ENCODE measurements at places on chromosomes 1 and 21.

DNA sequence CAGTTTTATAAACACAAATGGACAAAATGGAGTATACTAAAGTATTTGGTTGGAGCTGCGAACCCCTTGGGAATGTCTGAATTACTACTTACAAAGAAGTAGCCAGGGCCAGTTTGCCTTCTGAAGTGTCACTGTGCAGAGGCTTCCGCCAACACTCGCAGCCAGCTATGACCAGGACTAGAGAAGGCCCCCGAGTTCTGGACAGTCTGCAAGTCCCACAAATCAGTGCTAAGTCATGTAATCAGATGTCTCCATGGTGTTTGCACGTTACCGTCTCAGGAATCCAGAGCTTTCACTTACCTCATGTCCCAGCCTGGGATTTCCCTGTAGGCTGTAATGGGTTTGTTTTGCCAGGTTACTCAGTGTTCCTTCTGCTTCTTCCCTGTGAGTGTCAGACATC, 106.6 kb upstream of the SPAG17 start:
- no peak for DNase-seq

GRCh38 chr1:20634594-20635084, 1.4 kb downstream of the PINK1 start:
- DNase-seq: no peak

- DNase-seq: no peak
Measured at GRCh38 chr1:22850681-22851080, 122.0 kb downstream of the LACTBL1 start.

GRCh38 chr1:180563026-180563827, 4.5 kb downstream of the OVAAL start:
- DNase-seq: no peak

DNA sequence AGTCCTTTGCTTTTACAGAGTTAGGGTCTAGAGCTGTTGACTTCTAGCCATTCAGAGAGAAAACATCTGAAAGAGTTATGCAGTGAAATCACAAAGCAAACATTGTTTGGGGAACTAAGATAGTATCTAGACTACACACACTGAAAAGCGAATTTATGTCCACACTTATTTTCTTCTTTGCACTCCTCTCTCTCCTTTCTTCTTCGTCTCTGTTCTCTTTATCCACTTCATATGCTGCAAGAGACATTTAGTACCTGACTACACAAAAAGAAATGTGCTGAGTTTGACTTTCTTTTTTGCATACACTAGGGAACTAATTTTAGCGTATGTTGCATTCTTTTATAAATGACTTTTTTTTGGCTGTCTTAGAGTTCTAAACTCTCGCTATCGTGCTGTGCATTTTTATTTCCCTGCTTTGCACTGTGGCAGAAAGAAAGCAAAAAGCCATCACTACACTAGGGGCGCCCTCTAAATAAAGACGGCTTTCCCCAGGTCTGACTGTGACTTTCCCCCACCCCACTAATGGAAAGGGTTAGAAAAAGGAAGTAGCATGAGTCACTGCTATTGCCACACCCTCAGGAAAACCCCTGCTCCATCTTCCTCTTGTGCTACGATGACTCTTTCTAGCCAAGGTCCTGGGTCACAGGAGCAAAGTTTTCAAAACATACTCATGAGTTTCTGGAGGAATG, 65.7 kb downstream of the MAP3K7CL start:
- DNase-seq: peak; percentile 59

DNA sequence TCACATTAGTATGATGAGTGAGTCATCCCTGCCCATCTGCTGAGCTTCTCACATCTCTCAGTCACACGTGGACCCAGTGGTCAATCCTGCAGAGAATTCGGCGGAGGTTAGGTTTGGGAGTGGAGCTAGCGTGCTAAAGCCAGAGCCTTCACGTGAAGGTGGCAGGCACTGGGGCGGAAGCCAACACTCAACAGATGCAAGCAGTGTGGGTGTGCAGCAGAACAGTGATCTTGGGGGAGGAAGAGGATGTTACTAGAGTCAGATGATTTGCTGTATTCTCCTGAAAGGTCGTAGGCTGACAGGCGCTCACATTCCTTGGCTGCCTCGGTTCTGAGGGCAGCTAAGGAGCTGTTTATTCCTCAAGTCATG, 6.7 kb downstream of the C1orf115 start:
- DNase-seq: no peak

GRCh38 chr1:67355745-67356424, 48.2 kb downstream of the IL12RB2 start:
- DNase-seq: no peak
